ENCODE measurements at places on chromosomes 2 and 18.

DNA sequence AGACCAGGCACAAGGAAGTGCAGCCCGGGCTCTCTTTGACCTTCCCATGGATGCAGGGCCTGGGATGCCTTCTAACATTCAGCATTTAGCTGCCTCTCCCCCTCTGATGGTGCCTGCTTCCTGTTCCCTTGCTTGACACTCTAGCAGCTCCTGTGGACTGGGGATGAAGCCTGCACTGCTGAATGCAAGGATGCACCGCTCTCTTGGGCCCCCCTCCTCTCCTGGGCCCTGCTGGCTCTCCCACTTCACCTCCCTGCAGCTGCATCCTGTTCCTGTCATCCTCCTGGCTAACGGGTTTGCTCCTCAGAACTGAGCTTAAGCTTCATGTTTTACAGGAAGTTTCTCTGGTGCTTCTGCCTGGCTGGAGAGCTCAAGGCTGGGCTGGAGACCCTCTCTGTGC lies 254.1 kb downstream of the TSN start:
- DNase-seq: no peak

- no peak for DNase-seq
Observed at GRCh38 chr2:10083046-10083445, 2.8 kb upstream of the CYS1 start.

GRCh38 chr2:62787386-62787785 lies 81.9 kb downstream of the EHBP1 start:
- DNase-seq: no peak

DNA sequence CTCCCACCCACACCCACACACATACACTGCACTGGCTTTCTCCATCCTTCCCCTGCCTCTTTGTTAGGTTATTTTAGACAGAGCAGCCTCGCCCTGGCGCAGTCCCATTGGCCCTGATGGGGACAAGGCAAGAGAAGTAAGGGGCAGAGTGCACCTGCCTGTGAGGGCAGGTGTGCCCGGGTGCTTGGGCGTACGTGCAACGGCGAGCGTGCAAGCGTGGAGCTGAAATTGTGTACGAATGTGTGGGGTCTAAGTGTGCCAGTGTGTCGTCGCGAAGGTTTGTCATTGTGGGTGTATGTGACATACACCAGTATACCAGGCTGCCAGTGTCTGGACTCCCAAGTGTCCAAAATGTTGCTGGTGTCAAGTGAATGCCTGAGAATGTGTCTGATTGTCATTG lies 544 bp downstream of the LRATD1 start:
- DNase-seq: no peak

GRCh38 chr18:1958798-1959197 lies 612.5 kb downstream of the METTL4 start:
- no peak for DNase-seq

GRCh38 chr2:6352906-6353515 lies 512.7 kb downstream of the CMPK2 start:
- no peak for DNase-seq

DNA sequence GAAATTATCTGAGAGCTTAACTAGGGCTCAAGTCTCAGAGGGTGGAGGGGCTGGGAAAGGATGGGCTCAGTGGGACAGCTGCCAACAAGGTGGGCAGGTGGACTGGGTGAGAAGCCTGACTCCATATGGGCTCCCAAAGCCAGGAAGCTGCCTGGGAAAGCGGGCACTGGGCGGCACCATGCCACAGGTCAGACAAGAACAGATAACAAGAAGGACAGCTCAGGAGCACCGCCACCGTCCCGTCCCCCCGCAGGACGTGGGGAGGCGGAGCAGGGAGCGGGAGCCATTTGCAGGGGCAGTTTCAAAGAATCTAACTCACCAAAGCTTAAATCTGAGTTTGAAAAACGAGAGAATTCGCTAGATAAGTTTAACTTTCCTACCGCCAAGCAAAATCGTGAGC lies 45.6 kb downstream of the NETO1 start:
- DNase-seq: no peak

DNA sequence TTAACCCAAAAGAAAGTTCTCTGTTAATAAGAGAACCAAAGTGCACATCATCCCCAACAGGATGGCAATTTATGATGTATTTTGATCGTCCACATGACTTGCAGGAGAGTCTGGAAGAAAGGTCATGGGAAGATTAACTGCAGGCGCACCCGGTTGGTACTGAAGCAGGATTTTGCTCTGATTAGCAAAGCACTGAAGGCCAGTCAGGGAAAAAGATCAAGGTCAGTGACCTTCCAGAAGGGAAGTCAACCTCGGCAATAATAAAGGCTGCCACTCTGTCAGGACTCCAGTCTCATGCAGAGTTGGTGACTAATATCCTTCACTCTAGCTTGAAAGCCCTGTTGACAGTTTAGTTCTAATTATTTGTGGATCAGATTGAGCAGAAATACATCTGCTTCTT lies 432.7 kb upstream of the RAB12 start:
- DNase-seq: no peak

DNA sequence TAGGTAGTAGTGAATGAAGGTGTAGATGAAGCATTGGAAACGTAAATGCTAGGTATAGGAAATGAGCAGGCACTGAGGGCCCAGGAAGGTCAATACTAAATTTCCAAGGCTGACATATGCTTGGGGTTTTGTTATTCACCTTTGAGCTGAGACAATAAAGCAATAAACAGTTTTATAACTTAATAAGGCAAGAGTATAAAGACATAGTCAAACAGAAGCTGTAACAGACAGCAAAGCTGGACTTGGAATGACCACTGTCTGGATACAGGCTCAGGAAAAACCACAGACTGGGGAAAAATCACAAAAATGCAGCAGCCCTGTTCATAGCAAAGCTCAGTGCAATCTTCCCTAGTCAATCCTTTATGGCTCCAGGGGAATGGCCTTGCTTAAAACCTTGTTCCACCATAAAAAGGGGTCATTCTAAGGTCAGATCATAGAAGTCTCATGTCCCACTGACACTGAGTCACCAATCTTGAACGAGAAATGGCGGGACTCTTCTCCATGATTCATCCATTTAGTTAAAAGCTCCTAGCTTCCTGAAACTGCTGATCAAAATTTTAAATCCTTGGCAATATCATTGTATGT lies 493.3 kb downstream of the CMPK2 start:
- no peak for DNase-seq

DNA sequence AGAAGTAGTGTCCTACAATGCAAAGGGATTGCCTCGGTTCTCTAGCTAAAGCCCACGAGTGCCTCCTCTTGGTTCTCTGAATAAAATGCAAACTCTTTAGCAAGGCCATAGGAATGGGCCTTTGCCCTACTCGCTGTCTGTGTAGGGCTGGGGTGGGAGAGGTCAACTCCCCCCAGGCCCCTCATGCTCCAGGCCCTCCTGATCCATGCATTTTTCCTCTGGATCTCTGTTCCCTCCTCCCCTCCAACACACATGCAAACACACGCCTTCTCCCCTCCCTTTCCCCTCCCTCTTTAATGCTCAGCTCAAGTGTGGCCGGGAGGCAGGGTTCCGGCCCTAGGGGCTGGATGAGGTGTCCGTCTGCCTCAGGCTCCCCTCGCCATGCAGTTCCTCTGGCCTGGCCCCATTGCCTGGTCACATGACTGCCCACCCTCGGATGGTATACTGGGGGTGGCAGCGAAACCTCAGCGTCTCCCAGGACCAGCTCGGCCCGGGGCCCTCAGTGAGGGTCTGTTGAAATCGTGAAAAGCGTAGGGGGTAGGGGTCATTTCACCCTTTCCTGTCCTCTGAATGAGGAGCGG lies 14.9 kb upstream of the KLF11 start:
- no peak for DNase-seq

- no peak for DNase-seq
Observed at GRCh38 chr2:168997794-168998193, 33.3 kb downstream of the ABCB11 start.

DNA sequence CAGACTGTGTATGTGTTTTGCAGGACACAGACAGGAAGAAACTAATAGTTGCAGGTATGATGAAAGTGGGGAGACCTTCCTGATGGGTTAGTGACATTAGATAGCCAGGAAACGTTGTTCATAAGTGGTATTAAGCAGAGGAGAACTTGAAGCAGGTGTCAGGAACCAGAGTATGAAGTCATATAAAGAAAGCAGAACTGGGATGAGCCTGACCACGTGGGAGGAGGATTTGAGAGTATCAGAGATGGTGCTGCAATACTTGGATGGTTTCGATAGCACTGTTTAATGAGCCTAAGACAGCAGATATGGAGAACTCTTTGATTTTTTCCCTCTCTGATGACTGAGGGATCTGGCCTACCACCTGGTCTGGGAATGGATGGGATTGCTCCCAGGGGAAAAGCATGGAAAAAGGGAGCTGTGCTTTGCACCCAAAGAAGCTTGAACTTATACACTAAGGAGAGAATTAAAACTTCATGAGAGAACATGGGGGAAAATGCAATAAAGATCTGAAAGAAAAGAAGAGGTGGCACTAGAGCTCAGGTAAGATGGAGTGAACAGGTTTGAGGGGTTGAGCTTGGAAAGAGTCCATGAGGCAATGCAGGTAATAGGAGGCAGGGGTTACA lies 226.0 kb upstream of the LRRTM1 start:
- no peak for DNase-seq

DNA sequence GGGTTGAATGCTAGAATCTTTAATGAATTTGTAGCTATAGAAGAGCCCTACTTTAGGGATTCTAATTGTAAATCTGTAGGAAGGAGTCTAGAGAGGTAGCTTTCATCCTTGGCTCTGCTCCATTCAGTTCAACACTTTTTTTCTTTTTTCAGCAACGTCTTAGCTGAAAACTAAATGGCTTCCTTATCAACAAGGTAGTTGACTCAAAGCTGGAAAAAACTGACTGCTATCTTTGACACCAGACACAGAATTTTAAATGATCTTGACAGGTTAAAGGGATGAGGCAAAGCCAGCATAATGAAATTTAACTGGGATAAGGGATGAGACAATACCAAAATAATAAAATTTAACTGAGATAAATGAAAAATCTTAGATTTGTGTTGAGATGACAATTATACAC lies 54.9 kb downstream of the TMEFF2 start:
- no peak for DNase-seq

- no peak for DNase-seq
Observed at GRCh38 chr18:23671564-23671963, 8.9 kb upstream of the ANKRD29 start.

- no peak for DNase-seq
Observed at GRCh38 chr2:103232865-103233264, 471.0 kb downstream of the TMEM182 start.

DNA sequence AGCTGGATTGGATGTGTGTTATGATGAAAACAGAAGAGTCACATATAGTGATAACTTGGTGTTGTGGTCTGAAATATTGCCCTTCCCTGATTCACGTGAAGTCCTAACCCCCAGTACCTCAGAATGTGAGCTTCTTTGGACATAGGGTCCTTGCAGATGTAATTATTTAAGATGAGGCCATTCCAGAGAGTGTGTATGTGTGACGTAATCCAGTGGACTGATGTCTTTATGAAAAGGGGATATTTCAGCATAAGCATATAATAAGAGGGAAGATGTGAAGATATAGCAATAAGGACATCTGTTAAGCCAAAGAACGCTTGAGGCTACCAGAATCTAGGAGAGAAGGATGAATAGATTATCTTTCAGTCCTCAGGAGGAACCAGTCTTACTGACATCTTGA lies 62.5 kb downstream of the LTBP1 start:
- no peak for DNase-seq

DNA sequence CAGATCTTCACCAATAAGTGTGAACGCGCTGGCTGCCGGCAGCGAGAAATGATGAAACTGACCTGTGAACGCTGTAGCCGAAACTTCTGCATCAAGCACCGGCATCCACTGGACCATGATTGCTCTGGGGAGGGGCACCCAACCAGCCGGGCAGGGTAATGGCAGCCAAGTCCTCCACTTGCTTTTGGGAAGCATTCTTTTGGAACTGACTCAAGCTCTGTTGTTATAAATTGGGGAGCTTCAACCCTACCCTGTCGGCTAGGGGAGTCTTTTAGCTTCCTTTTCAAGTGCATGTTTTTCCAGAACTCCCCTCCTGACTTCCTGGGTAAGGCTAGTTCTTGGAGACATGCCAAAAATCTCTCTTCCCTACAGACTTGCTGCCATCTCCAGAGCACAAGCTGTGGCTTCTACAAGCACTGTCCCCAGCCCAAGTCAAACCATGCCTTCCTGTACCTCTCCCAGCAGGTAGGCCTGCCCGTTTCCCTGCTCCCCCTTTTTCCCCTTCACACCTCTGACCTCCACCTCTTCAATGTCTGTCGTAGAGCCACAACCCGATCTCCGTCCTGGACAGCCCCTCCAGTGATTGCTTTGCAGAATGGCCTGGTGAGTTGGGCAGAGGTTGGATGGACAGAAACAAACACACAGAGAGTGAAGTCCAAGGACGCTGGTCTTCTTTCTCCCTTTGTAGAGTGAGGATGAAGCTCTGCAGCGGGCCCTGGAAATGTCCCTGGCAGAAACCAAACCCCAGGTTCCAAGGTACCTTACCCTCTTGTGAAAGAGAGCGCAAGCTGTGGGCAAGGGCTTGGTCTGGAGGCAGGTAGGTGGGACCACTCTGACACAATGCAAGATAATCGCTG lies 1.5 kb downstream of the ZFAND2B start:
- DNase-seq: no peak

DNA sequence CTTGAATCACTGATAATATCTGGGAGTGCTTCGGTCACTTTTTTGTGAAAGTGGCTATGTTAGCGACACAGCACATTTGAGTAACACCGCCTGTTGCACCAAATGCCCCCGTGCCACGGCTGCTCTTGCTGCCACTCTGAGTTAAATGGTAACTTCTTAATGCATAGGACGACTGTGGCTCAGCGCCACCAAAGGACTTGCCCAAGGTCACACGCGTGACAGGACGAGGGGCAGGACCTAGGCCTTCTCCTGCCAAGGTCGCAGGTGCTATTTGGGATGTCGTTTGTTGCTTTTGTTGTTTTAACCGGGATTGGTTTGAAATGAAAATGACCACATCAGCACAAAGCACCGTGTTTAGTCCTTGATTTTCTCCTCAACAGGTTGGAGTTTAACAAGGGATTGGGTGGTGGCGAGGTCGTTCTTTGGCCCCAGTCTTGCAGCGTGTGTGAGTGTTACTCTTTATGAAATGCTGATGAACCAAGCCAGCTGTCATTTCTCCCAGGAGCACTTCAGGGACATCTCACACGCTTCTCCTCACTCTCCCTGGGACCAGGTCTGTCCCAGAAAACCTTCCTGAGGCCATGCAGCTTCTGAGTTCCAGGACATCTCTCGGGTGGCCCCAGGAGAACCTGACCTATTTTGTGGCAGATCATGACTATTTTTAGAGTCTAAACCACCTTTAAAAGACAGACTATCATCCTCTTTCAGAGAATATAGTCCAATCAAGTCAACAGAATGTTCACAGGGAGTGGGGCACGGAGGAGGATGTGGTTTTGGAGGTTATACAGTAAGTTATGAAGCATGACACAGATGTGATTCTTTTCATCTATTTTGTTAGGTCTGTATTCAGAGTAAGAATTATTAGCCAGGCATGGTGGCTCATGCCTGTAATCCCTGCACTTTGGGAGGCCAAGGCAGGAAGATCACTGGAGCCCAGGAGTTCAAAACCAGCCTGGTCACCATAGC lies 49.9 kb downstream of the MTCL1 start:
- DNase-seq: peak; percentile 44

Measured in CD8-positive, alpha-beta T cell (primary cell).